ENCODE measurements at places on chromosomes 5 and 9.

DNA sequence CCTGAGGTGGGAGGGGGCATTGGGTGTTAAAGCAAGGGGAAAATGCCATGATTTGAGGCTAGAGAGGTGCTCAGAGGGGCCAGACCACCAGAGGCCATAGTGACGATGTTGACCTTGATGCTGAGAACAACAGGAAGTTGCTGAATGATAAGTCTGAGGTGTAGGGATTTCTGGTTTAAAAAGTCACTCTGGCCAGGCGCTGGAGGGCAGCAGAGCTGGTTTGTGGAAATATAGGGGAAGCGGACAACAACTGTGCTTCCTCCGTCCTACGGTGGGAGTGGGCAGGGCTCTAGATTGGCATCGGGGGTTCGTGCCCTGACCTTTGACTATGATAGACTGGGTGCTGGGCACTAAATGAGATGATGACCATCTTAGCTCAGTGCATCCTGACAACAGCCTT lies 44.7 kb downstream of the STOM start:
- no peak for DNase-seq

- no peak for DNase-seq
These were observed 191.9 kb upstream of the SLC27A6 start for GRCh38 chr5:128773378-128773777.

- no peak for DNase-seq
These were observed 23.1 kb downstream of the GAS1 start for GRCh38 chr9:86924206-86924605.

DNA sequence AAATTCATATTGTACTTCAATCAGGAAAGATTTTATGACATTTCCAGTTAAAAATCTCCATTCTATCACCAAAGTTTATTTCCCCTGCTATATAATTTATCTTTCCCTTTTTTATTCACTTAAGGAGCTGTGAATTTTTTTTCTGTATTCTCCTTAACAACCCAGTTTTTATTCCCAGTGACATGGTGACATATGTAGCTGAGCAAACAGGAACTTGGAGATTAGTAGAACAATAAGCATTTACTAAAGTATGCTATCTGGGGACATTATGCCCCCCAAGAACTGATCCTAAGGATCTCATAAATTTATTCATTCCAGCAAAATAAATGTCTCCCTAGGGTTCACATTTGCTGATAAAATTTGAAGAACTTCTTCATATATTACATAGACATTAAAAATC lies 1044.0 kb upstream of the CDH6 start:
- DNase-seq, result no peak

DNA sequence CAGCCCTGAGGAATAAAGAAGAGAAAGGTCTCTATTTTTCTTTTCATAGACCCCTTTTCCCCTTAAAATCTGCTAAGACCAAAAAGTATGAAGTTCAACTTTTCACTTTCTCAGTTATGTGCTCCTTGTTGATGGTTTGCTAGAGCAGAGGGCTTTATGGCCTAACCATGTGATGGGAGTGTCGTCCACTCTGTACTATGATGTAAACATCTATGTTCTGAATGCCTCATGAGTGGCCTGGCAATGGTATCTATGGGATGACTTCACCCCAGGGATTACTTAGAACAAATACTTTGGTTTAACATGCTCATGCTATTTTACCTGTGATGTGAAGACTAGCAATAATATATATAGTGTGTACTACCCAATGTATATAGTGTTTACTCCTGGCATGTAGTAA lies 43.7 kb upstream of the MIER3 start:
- DNase-seq, result no peak

DNA sequence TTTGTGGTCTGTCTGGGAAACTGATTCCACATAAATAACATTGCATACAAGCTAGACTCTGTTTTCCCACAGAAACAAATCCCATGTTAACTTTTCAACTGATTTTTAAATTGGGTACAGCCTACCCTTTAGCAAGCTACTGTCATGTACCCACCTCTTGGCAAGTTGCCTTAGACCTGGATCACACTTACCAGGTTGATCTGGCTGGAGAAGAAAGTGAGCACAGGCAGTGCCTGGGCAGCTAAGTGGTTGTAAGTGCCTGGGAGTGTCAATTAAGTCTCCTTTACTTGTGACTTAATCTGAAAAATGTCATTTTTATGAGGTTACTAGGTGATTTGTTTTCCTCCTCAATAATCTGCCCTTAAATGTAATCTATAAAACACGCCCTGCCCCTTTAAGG lies 336.4 kb downstream of the ARL15 start:
- DNase-seq, result no peak

- no peak for DNase-seq
These were observed 140.5 kb upstream of the ACOT12 start for GRCh38 chr5:81534441-81534840.

GRCh38 chr9:86098824-86099700 lies at the start of gene GOLM1:
Gene GOLM1, minus strand, starts transcription at chr9:86099558. Its CDS starts 20,238 bp downstream, at chr9:86079320.
- no peak for DNase-seq

DNA sequence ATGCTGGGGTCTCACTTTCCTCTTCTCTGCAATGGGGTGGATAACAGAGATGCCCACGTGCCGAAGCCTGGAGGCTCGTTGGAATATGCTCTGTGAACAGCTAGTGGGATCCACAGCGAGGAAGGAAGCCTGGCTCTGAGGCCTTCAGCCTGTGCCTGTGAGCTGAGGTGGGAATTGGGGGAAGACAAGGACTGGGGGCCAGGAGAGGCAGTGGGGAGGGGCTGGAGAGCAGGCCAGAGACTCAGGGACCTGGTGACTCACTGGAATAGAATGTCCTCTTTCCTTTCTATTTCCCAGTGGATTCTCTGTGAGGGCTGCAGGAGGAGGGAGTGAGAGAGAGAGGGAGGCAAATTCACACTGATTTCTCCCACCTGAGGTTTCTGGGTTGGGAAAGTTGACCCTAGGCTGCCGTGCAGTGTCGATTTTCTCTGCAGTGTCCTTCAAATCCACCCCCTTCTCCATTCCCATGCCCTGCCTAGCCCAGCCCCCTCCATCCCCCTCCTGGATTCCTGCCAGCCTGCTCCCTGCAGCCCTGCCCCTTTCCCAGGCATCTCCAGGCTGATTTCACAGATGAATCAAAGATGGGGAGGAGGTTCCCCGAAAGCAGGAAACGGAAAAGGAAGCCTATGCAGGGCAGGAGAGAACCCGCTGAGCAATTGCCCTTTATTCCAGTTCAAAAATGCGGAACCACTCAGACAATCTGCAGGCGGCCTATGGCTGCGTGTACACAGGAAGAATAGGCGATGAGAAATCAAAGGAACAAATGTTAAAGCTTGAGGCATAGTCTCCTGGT lies 1.4 kb upstream of the SPAAR start:
- DNase-seq, result no peak

DNA sequence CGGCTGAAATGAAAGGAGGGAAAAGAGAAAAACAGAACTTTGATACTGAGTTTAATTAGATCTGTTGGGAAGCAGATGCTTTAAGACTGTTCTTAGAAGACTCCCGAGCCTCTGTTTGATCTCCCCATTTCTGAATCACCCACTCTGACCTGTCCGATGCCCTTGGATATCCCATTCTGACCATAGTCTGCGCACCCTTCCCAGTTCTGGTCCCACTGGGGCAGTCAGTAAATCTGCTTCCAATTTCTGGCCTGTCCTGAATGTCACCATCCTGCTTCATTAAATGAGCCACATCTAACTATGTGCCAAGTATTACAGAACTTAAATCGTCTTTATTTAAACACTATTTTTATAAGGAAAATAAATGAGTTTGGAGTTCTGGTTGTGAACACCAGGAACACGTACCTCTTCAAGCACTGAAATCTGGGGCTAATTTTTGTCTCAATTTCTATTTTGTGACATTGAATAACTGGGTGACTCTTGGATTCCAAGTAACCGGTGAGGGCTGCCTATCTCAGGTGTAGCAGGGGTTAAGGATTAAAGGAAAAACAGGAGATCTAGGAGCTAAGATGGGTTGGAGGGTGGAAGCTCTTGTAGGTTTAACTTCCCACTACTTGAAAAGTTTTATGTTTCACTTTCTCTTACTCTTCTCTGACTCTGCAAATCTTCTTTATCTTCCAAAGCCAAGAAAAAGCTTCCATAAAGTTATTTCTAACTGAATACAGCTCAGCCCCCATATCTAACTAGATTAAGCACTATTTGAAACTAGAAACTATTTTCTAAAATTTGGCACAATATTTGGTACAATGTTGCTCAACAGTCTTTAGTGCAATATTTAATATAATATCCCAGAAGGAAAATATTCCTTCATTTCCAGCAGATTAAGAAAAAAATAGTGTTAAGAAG lies 40.1 kb downstream of the ALDH1A1 start:
- DNase-seq, result no peak

GRCh38 chr5:17396247-17396646 lies 101.8 kb upstream of the TAF11L2 start:
- DNase-seq, result no peak

DNA sequence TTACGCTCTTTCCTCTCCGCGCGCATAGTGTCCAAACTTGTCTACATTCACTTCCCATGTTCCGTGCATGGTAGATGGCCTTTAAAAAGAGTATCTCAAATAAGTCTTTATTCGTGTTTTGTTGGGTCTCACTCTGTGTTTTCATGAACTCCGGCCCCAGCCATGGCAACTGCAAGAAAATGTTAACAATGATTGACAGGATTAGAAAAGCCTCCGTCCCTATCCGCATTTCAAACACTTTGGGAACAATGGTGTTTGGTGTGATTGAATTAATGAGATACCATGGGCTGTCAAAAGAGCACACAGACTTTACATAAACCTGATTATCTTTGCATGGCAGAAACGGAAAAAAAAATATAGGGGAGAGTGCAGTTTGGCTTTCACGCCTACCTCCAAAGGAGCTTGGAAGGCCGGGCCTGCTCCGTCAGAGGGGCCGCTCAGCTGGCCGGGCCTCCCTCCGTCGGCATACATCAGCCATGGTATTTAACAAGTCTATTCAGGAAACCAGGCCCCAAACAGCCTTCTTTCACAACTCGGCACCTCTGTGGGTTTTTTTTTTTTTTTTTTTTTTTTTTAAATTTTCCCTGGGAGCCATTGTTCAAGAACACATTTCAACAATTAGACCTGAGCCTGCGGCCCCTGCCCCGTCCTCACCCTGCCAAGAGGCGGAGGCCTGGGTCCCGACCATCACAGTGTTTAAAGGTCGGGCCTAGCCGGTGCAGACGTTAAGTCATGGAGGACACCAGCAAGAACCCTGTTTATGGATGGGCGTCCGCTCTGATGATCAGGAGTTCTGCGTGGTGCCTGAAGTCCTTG lies 323.8 kb upstream of the IRX4 start:
- DNase-seq, result no peak

DNA sequence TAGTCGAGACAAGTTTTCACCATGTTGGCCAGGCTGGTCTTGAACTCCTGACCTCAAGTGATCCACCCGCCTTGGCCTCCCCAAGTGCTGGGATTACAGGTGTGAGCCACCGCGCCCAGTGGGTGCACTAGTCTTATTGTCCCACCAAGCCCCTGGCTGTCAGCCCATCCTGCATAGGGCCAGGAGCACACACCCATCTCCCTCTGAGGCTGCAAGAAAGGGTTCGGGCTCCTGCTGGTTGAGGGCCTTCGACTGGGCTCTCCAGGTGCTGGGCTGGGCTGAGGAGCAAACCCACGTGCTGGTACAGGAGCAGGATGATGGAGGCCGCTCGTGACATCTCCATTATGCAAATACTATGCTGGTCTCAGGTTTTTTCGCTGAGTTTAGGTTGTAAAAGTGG lies 25.1 kb upstream of the RNF130 start:
- DNase-seq, result no peak

DNA sequence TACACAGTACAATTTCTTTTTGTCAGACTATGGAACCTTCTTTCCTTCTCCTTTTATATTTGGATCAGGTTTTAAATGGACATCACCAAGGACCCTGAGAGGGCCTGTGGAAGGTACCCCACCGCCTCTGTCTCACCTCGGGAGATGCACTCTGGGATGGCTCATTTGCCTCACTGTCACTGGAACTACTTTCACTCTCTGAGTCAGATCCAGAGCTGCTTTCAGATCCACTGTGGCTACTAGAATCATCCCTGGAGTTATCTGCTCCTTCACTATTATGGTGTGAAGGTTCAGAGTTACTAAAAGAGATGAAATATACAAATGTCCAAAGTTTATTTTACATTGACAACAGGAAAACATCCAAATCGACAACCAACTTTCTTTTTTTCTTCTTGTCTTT lies 24.6 kb downstream of the LEAP2 start:
- no peak for DNase-seq
